Stimulated activated CD8-positive, alpha-beta memory T cell treated with anti-CD3 and anti-CD28 coated beads, Interleukin-2, amount 100 ng/mL, for 1 hour (primary cell): ENCODE measurements at places on chromosomes 4 and X.

DNA sequence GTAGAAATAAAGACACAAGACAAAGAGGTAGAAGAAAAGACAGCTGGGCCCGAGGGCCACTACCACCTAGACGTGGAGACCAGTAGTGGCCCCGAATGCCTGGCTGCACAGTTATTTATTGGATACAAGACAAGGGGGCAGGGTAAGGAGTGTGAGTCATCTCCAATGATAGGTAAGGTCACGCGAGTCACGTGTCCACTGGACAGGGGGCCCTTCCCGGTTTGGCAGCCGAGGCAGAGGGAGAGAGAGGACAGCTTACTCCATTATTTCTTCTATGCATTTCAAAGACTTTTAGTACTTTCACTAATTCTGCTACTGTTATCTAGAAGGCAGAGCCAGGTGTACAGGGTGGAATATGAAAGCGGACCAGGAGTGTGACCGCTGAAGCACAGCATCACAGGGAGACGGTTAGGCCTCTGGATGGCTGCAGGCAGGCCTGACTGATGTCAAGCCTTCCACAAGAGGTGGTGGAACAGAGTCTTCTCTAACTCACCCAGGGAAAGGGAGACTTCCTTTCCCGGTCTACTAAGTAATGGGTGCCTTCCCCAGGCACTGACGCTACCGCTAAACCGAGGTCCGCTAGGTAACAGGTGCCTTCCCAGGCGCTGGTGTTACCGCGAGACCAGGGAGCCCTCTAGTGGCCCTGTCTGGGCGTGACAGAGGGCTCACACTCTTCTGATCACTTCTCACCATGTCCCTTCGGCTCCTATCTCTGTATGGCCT, 44.9 kb downstream of the ZBTB49 start:
- DNase-seq, result peak; percentile 50

- DNase-seq, result no peak
Measured at GRCh38 chr4:152828122-152828521, 48.4 kb downstream of the ARFIP1 start.

DNA sequence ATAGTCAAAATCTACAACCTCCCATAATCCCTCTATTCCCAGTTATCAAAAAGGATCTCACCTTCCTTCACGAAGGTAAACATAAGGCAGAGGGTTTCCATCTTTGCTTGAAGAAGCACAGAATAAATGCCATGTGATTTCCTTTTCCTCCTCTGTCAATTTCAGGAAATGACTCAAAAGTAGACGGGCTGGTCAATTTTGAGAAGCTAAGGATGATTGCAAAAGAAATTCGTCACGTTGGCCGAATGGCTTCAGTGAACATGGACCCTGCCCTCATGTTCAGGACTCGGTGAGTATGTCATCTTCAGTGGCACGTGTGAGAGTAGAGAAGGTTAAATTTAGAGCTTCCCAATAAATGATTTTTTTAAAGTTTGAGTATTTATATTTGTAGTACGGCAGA, 240.2 kb downstream of the RAPGEF2 start:
- no peak for DNase-seq

GRCh38 chr4:100591161-100591876, 73.5 kb upstream of the EMCN start:
- DNase-seq, result no peak

GRCh38 chrX:133302775-133303445, 84.8 kb upstream of the TFDP3 start:
- DNase-seq, result no peak

GRCh38 chrX:1491851-1492349, 39.2 kb upstream of the ASMTL start:
- DNase-seq, result no peak

DNA sequence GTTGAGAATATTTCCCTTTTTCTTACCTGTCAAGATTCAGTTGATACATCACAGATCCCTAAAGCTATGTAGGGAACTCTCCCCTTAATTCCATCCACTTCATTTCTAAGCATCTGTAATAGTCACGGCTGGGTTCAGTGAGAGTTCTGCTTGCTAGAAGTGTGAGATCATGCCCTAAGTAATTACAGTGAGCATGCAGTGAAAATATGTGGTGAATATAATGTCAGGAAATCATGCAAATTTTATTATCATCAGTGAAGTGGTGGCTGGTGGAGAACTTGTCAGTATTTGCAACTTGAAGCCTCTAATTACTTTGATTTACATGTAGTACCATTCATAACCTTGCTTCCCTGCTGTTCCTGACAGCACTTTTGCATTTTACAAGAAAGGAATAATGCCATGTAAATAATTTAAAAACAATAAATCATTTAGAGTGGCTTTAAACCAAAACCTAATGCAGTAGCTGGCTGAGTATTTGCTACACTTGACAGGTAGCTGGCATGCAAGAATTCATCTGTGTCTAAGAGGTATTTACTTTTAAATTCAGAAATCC, 28.3 kb upstream of the CFAP299 start:
- DNase-seq, result no peak

DNA sequence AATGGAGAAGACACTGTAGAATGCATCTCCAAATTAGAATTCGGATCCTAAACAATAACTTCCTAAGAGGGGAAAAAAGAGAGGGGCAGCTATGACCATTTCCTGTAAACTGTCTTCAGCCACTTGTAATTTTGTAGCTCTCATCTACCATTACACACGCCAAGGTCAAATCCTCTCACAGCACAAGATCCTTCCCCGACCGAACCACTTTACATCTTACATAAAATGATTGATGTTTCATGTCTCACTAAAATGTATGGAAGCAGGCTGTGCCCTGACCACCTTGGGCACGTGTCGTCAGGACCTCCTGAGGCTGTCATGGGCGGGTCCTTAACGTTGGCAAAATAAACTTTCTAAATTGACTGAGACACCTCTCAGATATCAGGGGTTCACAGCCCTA, 24.1 kb upstream of the PBDC1 start:
- no peak for DNase-seq
